ENCODE measurements at places on chromosomes 5 and 9.

- no peak for DNase-seq
Measured at GRCh38 chr5:7036192-7036835, 323.1 kb downstream of the TENT4A start.

GRCh38 chr9:92986176-92987119, 39.1 kb downstream of the FGD3 start:
- peak; percentile 64 for DNase-seq

GRCh38 chr5:115231598-115231997, 31.1 kb downstream of the PGGT1B start:
- DNase-seq = no peak

- no peak for DNase-seq
Measured at GRCh38 chr9:95341293-95341962, 23.9 kb upstream of the FANCC start.

All from activated CD8-positive, alpha-beta memory T cell treated with anti-CD3 and anti-CD28 coated beads, Interleukin-2, amount 50 U/mL, for 4 hours (primary cell).